ENCODE measurements at places on chromosomes 3 and 15.
A peak's percentile ranks its signal among the peaks of the same experiment; 100 is the strongest.

DNA sequence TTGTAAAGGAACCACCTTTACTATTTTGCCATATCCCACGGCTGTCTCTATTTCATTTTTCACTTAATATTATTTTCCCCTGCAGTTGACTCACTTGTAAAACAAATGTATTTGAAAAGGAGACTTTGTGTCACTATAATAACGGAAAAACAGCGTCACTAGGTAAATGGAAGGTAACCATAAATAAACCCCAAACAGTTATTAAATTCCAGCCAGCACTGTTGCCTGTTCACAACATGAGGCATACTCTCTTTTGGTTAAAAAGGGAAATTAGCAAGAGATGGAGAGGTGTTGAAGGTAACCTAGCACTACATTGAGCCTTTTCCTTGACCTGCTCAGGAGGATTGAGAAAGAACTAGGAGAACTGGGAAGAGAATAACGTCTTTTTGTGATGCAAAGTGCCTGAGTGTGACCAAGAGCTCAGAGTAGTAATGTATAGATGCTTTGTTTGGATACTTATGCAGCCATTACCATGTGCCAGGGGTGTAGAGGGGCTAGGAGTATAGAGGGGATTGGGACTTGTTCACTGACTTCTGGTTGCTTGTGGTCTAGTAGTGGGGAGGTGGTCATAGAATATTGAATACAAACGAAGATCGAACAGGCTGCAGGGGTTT, 19.6 kb downstream of the FLNB start:
- no peak overlapping the region for H3K27ac ChIP-seq
- H3K27me3 ChIP-seq = no peaks in the 10 kb centered on the region
- H3K36me3 ChIP-seq = no peaks in the 10 kb centered on the region
- H3K4me3 ChIP-seq = no peak overlapping the region
- H3K4me1 ChIP-seq = peaks cover 8% of the 10 kb centered on the region

- no peak overlapping the region for H3K4me3 ChIP-seq
- H3K27ac ChIP-seq = no peak overlapping the region
- H3K27me3 ChIP-seq = no peaks in the 10 kb centered on the region
- H3K36me3 ChIP-seq = no peaks in the 10 kb centered on the region
- no peaks in the 10 kb centered on the region for H3K4me1 ChIP-seq
Observed at GRCh38 chr3:10348404-10348721, 27.5 kb upstream of the SEC13 start.

GRCh38 chr3:186532598-186533072, 11.5 kb downstream of the CRYGS start:
- H3K4me1 ChIP-seq = peaks cover 56% of the 10 kb centered on the region
- H3K27me3 ChIP-seq = no peaks in the 10 kb centered on the region
- H3K36me3 ChIP-seq = no peaks in the 10 kb centered on the region
- no peak overlapping the region for H3K4me3 ChIP-seq

GRCh38 chr15:44541282-44541958, 4.5 kb downstream of the EIF3J start:
- peaks cover 13% of the 10 kb centered on the region for H3K36me3 ChIP-seq
- H3K27ac ChIP-seq = no peak overlapping the region
- peaks cover 7% of the 10 kb centered on the region for H3K4me1 ChIP-seq
- no peaks in the 10 kb centered on the region for H3K27me3 ChIP-seq
- H3K4me3 ChIP-seq = no peak overlapping the region

GRCh38 chr3:81339040-81339845, 422.2 kb downstream of the GBE1 start:
- no peaks in the 10 kb centered on the region for H3K27me3 ChIP-seq
- peak; percentile 6 for DNase-seq
- no peak overlapping the region for H3K4me3 ChIP-seq
- H3K4me1 ChIP-seq = no peaks in the 10 kb centered on the region
- no peak overlapping the region for H3K27ac ChIP-seq

DNA sequence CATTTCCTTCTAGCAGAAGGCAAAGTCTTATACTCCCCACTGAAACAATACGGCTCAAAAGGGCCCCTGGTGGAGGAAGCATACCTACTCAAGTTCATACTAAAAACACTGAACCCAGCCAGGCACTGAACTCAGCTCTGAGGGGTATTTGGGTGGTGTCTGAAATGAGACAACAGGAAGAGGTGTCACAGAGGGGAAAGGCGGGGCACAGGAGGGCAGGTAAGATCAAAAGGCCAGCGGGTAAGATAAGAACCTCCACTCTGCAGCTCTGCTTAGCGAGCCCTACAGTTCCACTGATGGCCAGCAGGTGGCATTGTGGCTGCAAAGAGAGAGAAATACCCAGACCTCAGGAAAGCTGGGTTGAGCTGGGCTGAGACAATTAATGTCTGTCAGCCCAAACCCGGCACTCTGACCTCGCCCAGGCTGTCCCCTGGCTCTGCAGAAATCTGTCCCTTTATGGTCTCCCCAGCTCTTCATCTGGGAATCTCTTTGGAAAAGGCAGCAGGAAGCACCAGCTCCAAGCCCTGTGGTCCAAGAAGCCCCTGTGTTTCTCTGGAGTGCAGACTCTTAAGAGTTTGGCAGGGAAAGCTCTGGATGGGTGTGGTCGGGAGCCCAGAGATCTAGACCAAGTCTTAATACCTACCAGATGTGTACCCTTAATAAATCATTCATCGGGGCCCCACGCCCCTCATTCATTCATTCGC, 8.4 kb downstream of the MFGE8 start:
- peaks cover 32% of the 10 kb centered on the region for H3K36me3 ChIP-seq
- no peak overlapping the region for H3K27ac ChIP-seq
- H3K27me3 ChIP-seq = no peaks in the 10 kb centered on the region
- peak; percentile 83 for DNase-seq

GRCh38 chr3:16871915-16872842, 12.6 kb upstream of the PLCL2 start:
- peaks cover 2% of the 10 kb centered on the region for H3K4me1 ChIP-seq
- no peak for DNase-seq
- H3K27ac ChIP-seq = no peak overlapping the region
- no peak overlapping the region for H3K4me3 ChIP-seq
- H3K27me3 ChIP-seq = no peaks in the 10 kb centered on the region
- H3K36me3 ChIP-seq = no peaks in the 10 kb centered on the region

All from common myeloid progenitor, CD34-positive (primary cell).